ENCODE measurements at places on chromosomes 6 and 20.
A peak's percentile ranks its signal among the peaks of the same experiment; 100 is the strongest.

DNA sequence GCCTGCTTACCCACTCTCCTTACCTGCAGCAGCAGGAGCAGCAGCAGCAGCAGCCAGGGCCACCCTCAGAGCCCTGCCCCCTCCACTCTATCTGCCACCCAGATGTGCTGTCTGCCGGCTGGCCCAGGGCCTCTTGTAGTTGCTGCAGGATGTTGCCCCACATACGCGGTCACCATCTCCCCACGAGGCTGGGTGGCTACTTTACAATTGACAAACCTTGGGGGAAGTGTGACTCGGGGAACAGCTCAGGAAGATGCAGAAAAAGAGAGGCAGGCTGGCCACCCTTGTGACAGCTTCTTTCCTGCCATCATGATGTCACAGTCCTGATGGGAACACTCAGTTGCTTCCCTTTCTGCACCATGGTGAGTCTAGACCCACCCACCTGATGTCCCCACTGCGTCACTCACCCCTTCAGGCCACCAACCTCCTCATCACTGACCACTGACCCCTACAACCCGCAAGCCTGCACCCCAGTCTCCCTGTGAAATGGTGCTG is 14.5 kb downstream of the TREM1 start:
- no peaks in the 10 kb centered on the region for H3K4me1 ChIP-seq
- peaks cover 7% of the 10 kb centered on the region for H3K27me3 ChIP-seq
- peak; percentile 16 for DNase-seq

- H3K27ac ChIP-seq = no peak overlapping the region
- no peak overlapping the region for H3K4me3 ChIP-seq
- peak; percentile 26 for DNase-seq
- no peaks in the 10 kb centered on the region for H3K27me3 ChIP-seq
These were observed 293.5 kb downstream of the CDKAL1 start for GRCh38 chr6:20827798-20828197.

GRCh38 chr20:50313827-50314677 is 123.4 kb downstream of the CEBPB start:
- no peak for DNase-seq
- peak overlapping the region; percentile 66 for H3K27ac ChIP-seq
- peaks cover 22% of the 10 kb centered on the region for H3K4me1 ChIP-seq
- H3K27me3 ChIP-seq = no peaks in the 10 kb centered on the region

GRCh38 chr6:106490974-106491373 is 130.5 kb downstream of the CRYBG1 start:
- no peak for DNase-seq
- no peaks in the 10 kb centered on the region for H3K36me3 ChIP-seq
- H3K27ac ChIP-seq = no peak overlapping the region
- H3K27me3 ChIP-seq = peaks cover 3% of the 10 kb centered on the region

GRCh38 chr20:50621068-50621665 is 70.2 kb downstream of the RIPOR3 start:
- H3K27ac ChIP-seq = no peak overlapping the region
- no peaks in the 10 kb centered on the region for H3K36me3 ChIP-seq
- no peak overlapping the region for H3K4me3 ChIP-seq
- H3K4me1 ChIP-seq = no peaks in the 10 kb centered on the region

- peaks cover 15% of the 10 kb centered on the region for H3K4me1 ChIP-seq
- no peaks in the 10 kb centered on the region for H3K27me3 ChIP-seq
- H3K36me3 ChIP-seq = peaks cover 9% of the 10 kb centered on the region
- no peak overlapping the region for H3K27ac ChIP-seq
- no peak overlapping the region for H3K4me3 ChIP-seq
- DNase-seq = no peak
These were observed 60.0 kb downstream of the PTPN1 start for GRCh38 chr20:50569864-50570836.

Measured in lung (tissue), 17 donors.